ENCODE measurements at places on chromosomes 11 and 22.

DNA sequence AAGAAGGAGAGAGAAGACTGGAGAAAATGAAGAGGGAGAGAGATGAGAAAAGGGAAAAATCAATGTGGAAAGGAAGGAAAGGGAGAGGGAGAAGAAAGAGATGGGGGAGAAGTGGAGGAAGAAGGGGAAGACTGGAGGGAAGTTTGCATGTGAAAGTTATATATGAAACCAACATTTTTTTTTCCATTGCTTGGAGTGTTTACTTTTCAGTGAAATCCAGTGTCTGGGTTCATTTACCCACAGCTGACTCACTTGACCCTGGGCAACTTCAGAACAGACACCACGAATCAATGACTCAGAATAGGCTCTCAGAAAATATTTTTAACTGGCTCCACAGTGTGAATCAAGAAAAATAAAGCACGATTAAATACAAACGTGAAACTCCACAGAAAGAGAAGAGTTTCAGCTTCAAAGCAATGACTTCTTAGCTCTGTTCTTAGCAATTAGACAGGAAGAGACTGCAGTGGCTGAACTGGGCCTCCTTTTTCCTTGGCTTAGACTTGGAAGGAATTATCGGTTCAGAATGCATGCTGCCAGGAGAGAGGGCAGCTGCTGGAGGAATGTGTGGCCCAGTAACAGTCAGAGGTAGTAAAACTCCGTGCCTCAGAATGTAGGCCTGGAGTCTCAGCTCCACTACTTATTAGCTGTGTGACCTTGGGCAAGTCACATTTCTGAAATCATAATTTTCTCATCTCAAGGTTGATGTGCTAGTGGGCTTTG is 237.5 kb downstream of the MIAT start:
- DNase-seq = no peak

GRCh38 chr11:30433831-30434230 is 110.9 kb downstream of the ARL14EP start:
- no peak for DNase-seq

- DNase-seq = no peak
Measured at GRCh38 chr11:13920756-13921155, 41.8 kb upstream of the SPON1 start.

- no peak for DNase-seq
Measured at GRCh38 chr11:11396301-11397035, 43.4 kb upstream of the CSNK2A3 start.

DNA sequence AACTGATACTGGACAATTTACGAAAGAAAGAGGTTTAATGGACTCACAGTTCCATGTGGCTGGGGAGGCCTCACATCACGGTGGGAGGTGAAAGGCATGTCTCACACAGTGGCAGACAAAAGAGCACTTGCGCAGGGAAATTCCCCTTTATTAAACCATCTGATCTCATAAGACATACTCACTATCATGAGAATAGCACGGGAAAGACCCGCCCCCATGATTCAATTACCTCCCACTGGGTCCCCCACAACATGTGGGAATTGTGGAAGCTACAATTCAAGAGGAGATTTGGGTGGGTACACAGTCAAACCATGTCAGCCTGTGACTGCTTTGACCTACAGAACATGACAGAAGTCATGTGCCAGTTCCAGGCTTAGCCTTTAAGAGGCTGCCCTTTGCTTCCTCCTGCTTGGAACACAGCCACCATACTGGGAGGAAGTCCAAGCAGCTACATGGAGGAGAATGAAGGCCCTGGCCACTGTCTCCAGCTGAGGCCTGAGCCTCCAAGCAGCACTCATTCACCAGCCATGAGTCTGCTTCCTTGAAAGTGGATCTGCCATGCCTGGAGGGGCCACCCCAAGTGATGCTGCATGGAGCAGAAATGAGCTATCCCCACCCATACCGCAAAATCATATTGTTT is 10.9 kb upstream of the GAL start:
- no peak for DNase-seq

GRCh38 chr11:15057329-15057728 is 16.1 kb upstream of the CALCB start:
- no peak for DNase-seq

DNA sequence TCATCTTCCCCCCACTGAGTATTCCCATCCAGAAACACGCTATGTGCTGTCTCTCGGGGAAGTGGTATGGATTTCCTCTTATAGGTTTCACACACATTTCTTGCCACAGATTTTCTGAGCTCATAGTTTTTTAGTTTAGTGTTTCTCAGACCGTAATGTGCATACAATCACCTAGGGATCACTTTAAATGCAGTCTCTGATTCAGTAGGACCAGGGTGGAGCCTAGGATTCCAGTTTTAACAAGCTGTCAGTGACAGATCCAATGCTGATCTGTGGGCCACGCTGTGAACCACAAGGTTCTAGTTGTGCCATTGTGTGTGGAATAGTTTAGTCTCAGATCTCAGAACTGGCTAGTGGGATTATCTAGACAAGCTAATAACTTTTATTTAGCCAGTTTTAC is 23.7 kb upstream of the CXCR5 start:
- no peak for DNase-seq

DNA sequence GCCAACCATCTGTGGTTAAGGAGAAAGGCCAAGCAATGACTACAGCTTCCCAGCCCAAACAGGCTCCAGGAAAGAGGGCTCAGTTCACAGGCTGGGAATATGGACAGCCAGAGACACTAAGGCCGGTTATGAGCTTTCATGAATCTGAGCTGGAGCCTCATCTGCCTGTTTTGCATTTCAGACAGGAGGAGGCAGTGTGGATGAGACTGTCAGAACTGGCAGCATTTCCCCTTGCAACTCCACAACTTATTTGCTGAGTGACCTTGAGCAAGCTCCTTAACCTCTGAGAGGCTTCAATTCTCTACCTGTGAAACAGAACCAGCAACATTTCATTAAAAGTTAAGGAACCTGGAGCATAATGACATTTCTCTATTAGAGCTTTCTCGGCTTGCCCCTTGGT is 264.0 kb downstream of the ETS1 start:
- no peak for DNase-seq

GRCh38 chr11:113529606-113530005 is 54.4 kb upstream of the DRD2 start:
- DNase-seq = no peak

- no peak for DNase-seq
Measured at GRCh38 chr22:50531962-50532674, 2.3 kb upstream of the TYMP start.

- DNase-seq = no peak
Measured at GRCh38 chr22:17100621-17101020, 15.8 kb downstream of the IL17RA start.

GRCh38 chr11:16380941-16381568 is 24.7 kb upstream of the SOX6 start:
- no peak for DNase-seq

- DNase-seq = no peak
Measured at GRCh38 chr22:38437416-38437815, 17.6 kb downstream of the KCNJ4 start.

GRCh38 chr11:574632-575312 is 1.5 kb upstream of the PHRF1 start:
- DNase-seq = no peak

DNA sequence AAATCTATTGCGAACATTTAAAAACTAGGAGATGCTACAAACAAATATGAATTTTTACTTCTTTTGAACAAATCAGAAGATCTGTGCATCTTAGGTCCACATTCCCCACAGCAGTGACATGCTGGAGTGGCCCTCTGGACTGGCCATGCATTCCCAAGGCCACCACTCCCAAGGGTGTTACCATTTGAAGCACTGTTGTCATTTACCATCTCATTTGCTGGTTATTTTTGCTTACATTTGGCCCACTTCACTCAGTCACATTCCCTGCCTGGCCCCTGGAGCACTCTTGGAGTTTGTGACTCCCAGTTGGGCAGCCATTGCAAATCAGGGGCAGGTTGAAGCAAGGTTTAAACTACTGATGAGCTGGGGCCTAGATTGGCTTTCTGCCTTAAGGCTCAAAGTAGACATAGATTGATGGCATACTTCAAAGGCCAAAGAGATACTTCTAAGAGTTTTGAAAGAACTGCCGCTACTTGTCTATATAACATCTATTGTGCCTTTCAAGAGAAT is 8.5 kb upstream of the ZNRF3 start:
- no peak for DNase-seq

DNA sequence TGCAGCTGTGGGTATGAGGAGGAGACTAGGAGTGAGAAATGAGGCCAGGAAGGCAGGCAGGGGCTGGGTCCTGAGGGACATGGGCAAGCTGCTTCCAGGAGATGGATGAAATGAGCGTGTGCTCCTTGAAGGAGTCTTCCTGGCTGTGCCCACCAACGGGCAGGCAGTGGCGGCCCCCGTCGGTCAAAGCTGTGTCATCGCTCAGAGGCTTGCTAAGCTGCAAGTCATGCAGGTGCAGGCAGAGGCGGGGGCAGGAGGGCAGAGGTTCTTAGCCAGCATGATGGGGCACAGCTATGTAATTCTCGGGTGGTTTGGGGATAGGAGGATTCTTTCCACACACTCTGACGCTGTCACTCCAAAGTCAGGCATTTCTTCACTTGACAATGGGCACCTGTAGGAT is 12.5 kb upstream of the PEX26 start:
- no peak for DNase-seq

DNA sequence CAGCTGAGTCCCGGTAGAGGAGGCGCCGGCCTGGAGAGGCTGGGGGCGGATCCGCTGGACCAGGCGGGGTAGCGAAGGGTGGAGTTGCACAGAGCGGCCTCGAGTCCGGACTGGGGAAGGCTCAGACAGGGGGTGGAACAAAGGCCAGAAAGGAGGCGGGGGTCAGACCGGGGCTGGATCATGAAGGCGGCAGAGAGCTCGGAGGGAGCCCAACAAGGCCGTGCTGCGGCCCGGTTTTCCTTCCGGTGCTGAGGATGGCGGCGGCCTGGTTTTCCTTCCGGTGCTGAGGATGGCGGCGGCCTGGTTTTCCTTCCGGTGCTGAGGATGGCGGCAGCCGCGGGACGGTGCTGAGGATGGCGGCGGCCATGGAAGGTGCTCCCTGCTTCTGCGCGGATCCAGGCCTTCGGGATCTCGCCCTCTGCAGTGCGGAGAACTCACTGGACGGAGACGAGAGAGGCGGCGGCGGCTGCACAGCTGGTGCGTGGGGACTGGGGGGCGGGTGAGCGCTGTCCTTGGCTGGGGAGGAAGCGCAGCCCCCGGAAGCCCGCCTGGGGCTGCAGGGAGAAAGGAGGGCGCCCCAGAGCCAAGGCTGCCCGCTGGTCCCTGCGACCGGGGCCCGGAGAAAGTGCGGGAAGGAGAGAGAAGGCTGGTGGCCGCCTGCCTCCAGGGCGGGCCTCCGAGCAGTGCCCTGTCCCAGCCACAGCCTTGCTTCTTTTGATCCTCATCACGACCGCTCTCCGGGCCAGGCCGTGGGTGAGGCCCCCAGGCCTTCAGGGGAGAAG is 350.4 kb upstream of the B3GAT1 start:
- DNase-seq = no peak

DNA sequence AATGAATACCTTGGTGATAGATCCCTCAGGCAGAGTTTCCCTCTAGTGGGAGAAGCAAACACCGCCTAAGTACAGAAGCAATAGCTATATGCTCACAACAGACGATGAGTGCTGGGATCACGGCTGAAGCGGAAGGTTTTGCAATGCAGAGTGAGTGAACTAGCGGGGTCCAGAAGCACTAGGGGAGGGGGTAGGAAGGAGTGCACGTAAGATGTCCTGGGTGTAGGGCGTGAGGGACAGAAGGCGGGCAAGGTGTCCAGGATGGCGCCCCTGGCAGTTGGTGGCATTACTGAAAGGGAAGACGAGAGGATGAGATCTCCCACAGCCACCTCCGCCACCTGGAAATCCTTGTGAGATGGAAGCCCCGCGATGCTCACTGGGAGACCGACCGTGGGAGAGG is 81.0 kb downstream of the ETS1 start:
- no peak for DNase-seq

Data from cortex of kidney (tissue), 1 donor.